Progenitor cell of endocrine pancreas (in vitro differentiated cells): ENCODE measurements at places on chromosomes 2 and 18.
A peak's percentile ranks its signal among the peaks of the same experiment; 100 is the strongest.

- no peak for DNase-seq
Observed at GRCh38 chr2:112566104-112566503, 18.3 kb upstream of the CHCHD5 start.

GRCh38 chr18:27787547-27787946 is 389.4 kb downstream of the CDH2 start:
- DNase-seq: no peak

DNA sequence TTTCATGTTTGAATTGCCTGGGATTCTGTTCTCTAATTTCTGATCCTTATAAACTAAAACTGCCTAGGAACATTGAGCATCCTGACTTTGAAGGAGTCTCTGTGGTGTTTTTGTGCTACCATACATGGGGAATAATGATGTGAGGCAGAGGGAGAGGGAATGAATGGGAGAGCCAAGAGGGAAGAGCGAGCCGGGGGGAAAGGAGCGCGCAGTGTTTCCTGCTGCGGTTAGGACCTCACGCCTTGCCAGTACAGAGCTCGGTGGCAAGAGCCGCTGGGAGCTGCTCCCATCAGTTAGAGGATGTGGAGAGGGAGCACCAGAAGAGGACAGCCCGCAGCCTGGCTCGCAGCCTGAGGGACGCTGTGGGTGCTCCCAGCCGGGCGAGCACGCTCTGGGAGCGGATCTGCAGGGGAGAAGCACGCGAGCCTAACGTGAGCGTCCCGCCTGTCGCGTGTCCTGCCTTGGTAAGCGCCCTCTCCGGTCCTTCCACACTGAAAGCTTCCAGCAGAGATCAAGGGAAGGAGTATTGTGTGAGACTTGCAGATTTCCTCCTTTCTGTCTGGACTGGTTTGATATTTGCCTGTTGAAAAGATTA is 114.7 kb downstream of the FAM210A start:
- DNase-seq: no peak

DNA sequence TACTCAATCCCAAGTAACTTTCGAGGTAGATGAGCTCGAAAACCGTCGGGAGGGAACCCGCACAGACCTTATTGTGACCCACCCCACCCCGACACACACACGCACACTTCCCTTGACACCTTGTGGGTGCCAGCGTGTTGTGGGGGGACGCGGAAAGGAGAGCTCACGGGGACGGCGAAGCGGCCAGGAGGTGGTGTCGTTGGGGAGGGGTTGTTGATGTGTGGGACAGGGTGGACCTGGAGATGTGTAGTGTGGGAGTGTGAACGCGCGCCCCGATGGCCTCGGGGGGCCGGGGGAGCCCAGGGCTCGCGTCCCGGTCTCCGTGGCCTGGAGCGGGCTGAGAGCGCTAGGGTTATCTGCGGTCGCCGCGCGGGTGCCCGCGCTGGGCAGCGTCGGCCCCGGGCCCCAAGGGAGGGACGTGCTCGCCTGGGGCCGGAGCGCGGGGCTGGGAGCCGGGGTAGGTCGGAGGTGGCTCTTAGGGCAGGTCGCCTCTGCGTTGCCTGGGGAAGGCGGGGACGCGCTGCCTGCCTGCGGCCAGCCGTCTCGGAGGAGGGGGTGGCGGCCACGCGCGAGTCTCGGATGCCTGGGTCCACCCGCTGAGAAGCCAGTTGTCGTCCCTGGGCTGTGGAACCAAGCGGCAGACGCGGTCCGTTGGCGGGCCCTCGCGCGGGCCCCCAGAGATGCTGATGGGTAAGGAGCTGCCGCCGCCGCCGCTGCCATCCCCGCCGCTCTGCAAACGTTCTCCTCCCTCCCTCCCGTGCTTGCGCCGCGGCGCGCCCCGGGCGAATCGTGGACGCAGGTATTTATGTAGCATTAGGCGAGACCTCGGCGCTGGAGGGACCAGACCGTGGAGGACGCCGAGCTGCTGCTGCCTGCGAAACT is 1.6 kb downstream of the KLHL29 start:
- peak; percentile 15 for DNase-seq

- no peak for DNase-seq
Observed at GRCh38 chr2:74072565-74072964, 75.1 kb downstream of the BOLA3 start.

DNA sequence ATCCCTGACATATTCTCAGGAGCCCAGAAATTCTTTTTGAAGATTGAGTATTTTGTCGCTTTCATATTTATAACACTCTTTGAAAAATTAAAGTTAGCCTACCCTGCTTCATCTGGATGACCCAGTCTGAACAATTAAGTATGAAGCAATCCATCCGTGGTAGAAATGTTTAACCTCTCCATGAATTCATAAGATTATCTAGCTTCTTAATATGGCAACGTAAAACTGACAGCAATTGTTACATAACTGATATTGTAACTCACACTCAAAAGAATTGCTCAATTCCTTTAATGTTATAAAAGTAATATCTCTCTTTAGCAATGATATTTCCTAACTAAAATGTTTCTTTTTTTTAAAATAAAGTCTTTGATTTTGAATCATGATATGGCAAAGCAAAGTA is 7.2 kb upstream of the ABCA12 start:
- no peak for DNase-seq

GRCh38 chr2:70985283-70985688 is 6.9 kb downstream of the ANKRD53 start:
- DNase-seq: no peak

- no peak for DNase-seq
Observed at GRCh38 chr18:34837769-34838272, 127.7 kb downstream of the DTNA start.

DNA sequence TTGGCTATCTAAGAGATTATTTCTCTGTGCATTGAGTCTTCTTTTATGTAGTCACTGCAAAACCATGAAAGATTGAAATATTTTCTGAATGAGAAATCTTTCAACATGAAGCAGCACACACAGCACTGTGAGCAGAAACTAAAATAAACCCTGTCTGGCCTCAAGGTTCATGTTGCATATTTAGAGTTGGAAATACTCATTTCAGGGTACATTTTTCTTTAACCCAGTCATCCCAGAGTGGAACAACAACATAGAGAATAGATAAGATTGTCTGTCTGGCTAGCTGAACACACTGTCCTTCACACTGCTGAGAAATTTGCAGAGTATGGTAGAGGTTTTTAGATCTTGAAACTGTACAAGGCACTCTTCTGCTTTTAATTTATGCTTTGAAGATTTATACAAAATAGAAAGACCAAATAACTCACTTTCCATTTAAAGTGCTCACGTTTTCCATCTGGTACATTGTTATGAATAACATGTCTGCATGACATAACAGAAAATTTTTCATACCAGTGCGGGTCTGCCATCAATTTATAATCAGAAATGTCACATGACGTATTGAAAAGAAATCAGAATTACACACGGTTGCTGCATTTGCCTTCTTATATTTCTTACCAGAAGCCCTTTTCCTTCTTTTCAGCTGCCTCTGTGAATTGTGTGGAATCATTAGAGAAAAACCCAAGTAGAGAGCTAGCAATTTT is 25.0 kb upstream of the FN1 start:
- DNase-seq: no peak

DNA sequence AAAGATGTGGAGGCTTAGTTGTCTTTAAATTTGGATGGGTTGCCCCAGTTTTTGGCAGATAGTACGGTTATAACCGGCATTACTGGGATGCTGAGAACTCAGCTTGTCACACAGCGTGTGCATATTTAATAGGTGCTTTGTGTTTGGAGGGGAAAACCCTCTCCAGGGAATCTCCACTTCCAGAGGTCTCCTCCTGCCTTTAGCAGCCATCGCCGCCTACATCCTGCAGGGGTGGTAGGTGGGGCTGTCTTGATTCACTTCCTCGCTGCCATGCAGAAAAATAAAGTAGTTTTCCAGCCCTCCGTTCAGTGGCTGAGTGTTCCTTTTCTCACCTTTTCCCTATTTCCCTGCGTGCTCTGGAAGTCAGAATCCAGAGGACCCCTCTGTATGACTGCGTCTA is 76.4 kb downstream of the ITGB1BP1 start:
- DNase-seq: no peak

DNA sequence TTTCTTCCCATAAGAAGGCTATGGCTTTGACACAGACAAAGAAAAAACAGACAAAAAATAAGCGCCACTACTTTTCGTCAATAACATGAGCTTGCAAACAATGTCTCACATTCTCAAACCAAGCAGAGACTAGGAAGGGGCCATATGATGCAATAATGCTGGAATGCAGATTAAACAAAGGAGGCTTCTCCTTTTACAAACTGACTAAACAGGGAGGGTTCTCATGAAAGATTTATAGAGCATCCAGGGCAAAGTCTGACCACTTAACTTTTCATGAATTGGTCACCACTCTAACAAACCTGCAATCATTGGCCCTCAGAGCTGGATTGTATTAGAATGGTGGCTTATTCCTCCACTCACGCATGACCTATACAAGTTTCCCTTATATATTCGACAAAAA is 663.3 kb upstream of the CHAC2 start:
- no peak for DNase-seq

DNA sequence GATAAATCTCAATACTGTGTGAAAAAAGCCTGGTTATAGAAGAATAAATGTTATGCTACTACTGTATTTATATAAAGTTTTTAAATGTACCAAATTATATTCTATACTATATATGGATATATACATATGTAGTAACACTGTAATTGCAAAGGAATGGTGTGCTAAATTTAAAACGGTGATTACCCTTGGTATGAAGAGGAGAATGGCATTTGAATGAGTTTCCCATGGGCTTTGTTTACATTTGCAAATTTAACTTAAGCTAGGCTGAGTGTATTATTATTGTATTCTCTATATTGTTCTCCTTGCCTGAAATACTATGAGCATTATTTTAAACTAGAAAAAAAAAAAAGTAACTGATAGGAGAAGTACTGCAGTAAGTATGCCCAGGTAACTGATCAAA is 4.7 kb upstream of the SP3 start:
- DNase-seq: no peak

DNA sequence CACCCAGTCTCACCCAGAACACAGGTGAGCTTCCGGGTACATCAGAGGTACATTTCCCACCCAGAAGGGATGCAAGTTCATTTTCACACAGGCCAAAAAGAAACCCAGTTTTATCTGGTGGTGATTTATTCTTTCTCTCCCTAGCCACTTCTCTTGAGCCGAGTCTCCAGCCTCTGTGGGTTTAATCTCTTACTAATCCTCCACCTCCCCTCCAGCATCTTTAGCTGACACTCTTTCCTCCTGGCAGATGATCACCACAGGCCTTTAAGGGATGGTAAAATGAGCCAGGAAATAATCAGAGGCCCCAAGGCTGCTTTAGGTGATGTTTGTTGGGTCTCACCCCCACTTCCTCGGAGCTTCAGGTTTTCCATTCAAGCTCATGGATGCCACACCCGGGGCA is 145.7 kb upstream of the DLX2 start:
- no peak for DNase-seq

- no peak for DNase-seq
Observed at GRCh38 chr2:8597559-8598225, 84.2 kb upstream of the ID2 start.

DNA sequence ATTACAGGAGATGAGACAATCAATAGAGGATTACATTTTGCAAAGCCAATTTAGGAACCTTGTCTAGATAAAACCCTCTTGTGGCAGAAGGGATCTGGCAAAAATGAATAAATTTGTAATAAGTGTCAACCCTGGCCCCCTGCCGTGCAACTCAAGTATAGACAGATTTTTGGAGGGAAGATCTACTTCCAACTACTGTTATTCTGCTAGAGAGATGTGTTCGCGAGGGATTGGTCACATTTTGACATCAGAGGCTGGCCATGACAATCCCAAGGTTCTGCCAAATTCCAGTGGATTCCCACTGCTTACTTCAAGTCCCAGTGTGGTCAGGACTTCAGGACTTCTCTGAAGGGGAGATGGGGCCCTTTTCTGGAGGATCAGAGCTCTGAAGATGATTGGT is 192.6 kb downstream of the SH3RF3 start:
- no peak for DNase-seq

DNA sequence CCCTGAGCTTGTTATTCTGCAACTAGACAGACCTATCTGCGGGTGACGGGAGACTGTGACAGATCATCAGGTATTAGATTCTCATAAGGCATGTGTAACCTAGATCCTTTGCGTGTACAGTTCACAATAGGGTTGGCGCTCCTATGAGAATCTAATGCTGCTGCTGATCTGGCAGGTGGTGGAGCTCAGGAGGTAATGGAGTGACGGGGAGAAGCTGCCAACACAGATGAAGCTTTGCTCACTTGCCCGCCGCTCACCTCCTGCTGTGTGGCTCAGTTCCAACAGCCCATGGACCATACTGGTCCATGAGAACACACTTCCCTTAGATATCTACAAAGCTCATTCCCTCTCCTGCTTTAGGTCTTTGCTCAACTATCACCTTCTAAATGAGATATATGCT is 198.2 kb upstream of the SMAD7 start:
- DNase-seq: no peak

DNA sequence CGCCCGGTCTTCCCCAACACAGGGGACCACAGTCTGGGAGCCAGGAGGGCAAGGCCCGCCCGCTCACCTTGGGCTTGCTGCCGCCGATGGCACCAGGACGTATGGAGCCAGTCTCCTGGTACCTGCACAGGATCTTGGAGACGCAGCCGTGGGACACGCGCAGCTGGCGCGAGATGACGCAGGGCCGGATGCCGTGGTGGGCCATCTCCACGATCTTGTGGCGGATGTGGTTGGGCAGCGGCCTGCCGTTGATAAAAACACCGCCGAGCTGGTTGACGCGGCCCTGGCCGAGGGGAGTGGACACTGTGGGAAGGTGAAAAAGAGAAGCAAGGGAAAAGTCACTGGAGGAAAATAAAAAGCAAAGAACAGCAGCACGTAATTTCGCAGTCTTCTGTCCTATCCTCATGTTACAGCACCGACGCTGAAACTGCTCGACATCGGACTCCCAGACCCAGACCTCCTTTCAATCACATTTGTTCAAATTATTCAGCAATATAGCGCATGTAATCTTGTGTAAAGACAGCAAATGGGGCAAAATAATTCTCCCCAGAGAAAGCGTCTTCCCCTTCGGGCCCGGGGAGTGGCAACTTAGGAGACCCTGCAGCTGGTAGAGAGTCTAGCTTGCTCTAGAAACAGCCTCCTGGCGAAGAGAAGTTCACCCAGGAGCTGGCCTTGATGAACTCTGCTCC is 1.7 kb downstream of the PAX3 start:
- no peak for DNase-seq

GRCh38 chr18:33372442-33372841 is 68.1 kb downstream of the CCDC178 start:
- no peak for DNase-seq

DNA sequence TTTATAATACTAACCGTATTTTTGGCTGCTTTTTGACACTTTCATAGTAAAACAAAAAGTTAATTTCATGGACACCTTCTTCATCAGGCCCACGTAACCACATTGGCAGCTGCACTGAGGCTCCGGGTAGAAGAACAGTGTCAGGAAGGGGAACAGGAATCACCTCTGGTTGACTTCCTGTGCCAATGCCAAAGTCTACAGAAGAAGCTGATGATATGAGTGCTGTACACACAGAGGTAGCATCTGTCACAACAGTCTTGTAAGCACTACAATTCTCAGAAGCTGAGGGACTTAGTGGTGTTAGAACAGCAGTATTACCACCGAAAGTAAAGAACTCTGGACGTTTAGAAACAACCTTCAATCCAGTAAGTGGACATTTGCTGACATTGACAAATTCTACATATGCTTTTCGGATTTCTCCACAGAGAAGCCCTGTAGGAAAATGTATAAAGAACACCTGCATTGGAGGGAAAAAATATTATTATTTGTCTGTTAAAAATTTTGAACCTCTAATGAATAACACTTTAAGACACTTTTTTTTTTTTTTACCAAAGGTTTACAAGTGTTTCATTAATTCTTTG is 85.3 kb downstream of the TRAPPC8 start:
- DNase-seq: no peak
